ENCODE measurements at places on chromosomes 1 and 21.
A peak's percentile ranks its signal among the peaks of the same experiment; 100 is the strongest.

- peak; percentile 56 for DNase-seq
Observed at GRCh38 chr1:38818175-38818976, 41.2 kb downstream of the RRAGC start.

DNA sequence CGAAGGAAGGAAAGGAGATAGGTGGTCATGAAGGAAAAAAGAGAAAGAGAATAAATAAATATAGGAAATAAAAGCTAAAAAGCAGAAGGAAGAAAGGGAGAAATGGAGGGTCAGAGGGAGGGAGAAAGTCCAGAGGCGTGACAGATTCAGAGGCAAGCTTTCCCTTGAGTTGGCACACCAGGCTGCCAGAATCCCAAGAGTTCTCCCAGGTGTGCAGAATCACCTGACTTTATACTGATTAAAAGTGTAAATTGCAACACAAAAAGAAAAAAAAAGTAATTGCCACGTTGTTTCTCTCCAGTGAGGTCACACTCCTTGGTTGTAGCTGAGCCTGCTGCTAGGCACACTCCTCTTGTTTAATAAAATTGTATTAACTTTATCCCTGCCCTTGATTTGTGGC is 669.9 kb upstream of the PKN2 start:
- no peak for DNase-seq

DNA sequence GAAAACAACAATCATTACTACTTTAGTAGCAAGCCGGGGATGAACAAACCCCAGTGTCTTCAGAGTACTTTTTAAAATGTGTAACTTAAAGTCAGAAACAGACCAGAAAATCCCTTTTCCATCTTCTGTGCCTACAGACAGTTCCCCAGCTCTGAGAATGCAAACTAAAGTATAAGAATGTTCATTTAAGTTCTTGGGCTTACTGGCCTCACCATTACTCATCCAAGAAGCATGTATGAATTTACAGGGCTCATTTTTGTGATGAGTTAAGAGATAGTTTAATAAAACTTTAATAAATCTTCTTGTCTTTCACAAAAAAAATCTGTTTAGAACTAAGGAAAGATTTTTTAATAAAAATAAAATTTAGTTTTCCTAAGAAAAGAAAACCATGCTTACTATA is 4.6 kb downstream of the LPGAT1 start:
- DNase-seq, result no peak

- no peak for DNase-seq
Observed at GRCh38 chr1:223711747-223712193, 569 bp upstream of the CAPN2 start.

- no peak for DNase-seq
Observed at GRCh38 chr1:83029916-83030315, 969.0 kb downstream of the TTLL7 start.

- no peak for DNase-seq
Observed at GRCh38 chr1:185215911-185216310, 58.9 kb downstream of the SWT1 start.

GRCh38 chr1:93078638-93078985 is 471 bp upstream of the MTF2 start:
- DNase-seq, result no peak

Data from activated naive CD4-positive, alpha-beta T cell treated with Interleukin-2 at 50 U/mL for 16 hours (primary cell).